ENCODE measurements at places on chromosomes 12 and 14.

DNA sequence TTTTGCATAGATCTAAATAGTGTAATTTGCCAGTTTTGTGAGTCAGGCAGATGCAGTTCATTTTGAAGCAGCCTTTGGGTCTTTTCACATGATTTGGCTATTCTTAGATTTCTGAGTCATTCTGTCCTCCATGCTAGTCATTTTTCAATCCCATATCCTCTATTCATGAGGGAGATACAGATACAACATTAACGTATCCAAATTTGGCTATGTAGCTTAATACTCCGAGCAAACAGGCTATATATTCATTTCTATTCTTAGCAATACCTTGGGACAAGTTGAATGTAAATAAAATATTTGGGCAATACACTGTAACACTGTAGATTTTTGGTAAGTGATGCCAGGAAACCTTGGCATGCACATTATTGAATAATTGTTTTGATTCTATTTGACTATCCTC is 270.7 kb upstream of the PDE3A start:
- no peak for DNase-seq

DNA sequence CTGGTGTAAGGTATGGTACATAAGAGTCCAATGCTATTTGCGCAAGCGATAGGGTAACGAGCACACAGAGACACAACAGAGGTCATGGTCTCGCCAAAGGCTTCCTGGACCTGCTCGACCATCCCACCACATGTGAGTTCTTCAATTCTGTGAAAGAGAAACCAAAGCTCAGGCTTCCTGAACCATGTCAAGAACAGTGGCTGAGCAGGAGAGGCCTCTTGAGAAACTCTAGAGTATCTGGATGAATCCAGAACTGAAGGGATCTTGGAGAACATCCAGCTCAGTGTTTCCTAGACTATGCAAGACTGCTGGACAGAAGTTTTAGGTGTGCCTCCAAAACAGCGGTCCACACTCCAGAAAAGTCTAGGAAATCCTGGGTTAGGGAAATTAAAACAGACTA is 114.5 kb downstream of the TRAFD1 start:
- DNase-seq, result no peak

DNA sequence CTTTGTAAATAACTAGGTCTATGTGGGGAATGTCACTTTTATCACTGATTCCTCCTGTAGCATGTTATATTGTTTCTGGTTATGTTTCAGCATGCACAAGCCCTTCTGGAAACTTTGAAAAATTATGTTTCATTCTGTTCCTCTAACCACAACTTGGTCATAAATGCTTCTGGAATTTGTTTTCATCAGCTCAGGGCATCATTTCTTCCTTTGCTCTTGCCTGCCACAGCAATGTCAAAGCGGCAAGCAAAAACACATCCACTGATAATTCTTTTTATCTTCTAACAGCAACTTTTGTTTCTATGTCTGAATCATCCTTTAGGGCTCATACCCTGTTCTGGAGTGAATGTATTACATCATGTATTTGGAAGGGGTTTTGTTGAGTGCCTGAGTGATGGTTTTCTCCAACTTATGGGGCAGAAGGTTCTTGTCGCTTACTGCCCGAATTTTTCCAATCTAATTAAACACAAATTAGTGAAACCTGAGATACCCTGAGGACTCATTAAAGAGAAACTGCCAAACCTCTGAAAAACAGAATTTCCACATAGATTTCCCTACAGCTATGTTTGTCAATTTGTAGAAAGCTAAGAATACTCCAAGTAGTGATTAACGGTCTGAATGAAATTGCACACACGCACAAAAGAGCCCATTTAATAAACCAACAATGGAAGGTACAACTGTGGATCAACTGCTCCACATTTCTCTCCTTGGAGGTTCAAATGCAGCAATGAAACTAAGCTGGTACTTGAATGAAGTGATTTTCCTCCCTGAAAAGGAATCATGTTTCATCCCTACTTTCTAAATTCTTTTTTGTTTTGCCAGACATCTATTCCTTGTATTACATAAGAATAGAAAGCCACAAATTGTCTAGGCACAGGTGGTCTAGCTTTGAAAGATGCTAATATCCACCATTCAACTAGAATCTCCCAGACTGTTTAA is 173.5 kb upstream of the KRR1 start:
- no peak for DNase-seq

- no peak for DNase-seq
Measured at GRCh38 chr12:67689385-67689784, 40.8 kb downstream of the DYRK2 start.

DNA sequence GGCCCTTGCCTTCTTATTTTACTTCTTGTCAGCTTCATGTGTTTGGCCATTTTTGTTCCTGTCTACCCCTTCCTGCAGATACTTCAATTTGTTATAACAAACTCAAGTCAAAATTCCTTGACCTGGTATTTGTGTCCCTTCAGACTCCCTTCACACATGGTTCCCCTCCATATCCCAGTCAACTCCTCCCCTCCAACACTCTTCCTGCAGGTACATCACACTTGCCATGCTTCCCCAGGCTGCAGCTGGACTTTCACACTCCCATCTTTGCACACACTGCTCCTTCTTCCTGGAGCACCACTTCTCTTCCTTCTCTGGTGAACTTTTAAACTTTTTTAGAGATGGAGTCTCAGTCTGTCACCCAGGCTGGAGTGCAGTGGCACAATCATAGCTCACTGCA is 18.9 kb upstream of the FIGNL2 start:
- no peak for DNase-seq

GRCh38 chr14:51327376-51327775 is 87.3 kb downstream of the TMX1 start:
- DNase-seq, result no peak

- no peak for DNase-seq
Measured at GRCh38 chr12:5578775-5579174, 146.9 kb downstream of the NTF3 start.

DNA sequence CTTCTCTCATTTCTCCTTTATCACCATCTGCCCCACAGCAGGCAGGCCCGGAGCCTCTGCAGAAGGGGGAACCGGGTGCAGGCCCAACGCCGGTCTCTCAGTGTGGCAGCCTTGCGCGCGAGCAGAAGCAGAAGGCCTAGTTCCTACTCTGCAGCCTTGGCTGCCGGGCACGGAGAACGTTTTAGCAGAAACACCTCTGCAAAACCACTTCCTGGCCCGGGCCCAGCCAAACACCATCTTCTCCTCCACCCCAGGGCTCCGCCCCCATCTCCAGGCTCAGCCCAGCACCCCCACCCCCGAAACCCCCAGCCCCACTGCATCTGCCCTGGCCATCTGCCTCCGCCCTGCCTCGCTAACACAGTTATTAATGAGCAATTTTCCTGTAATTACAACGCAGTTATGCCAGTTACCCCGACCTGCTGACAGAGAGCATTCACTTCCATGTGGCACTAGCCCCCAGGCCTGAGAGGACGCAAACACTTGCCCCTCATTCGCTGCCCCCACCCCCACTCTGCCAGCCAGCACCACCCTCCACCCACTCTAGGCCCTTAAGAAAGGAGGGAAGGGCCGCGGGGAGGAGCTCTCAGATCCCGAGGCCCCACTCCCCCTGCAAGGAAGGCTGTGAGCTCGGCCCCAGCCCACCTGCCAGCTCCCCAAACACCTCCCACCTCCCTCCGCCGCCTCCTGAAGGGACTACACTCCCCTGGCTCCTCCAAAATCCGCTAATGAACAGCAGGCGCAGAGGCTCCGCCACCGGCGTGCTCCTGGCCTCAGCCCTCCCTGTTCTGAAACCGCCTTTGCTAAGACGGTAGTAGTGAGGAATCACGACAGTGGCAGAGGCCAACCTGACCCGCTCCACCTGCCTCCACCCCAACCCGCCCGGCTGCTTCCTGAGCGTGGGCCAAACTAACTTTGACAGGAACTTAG is 44.7 kb upstream of the FBRSL1 start:
- peak; percentile 45 for DNase-seq

GRCh38 chr14:51138404-51139103 is 43.6 kb upstream of the TRIM9 start:
- no peak for DNase-seq

- no peak for DNase-seq
Measured at GRCh38 chr12:105214148-105214547, 21.8 kb downstream of the APPL2 start.

- DNase-seq, result no peak
Measured at GRCh38 chr12:32995623-32996022, 99.0 kb upstream of the PKP2 start.

- no peak for DNase-seq
Measured at GRCh38 chr14:104639885-104640548, 35.4 kb upstream of the TMEM179 start.

DNA sequence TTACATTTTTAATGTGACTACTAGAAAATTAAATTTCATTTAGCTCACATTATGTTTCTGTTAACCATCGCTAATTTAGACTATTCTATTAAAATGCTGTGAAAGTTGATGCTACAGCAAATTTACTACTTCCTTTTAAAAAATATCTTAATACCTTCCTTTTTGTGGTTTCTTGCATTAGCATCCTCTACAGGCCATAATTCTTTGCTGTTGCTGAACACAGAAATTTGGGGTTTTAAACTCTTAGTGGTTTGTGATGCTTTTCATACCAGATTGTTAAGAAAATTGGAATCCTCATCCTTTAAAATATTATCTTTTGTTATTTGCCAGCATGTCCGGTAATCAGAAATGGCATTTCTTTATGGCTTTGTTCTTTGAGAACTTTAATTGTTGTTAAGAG is 18.1 kb downstream of the WNK1 start:
- no peak for DNase-seq

DNA sequence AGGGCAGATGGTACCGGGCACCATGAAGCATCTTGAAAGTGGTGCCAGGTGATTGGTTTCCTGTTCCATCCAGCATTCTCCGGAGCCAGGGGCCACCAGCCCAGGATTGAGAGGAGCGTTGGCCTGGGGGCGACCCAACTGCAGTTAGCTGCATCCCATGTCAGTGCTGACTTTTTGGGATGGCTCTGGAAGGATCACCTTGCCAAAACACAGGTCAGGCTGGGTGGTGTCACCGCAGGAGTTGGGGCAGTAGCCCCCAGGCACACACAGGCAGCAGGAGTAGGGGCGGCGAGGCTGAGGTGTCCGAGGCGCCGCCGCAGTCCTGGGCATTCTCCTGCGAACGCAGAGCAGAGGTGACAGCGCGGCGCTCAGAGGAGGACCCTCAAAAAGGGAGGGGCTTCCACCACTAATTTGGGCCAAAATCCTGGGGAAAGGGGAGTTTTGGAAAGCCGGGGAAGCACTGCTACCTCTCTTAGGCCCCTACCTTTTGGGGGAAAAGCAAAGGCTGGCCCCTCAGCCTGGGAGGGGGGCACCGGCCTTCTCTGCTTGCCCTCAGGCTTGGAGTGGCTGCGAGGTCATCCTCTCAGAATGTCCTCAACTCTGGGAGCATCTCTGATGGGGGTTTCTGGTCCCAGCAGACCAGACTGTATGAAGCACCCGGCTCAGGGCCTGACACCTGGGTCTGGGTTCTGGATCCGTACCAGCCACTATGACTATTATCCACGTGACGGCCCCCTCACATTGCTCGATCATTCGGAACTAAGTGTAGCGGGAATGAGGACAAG is 26.7 kb upstream of the LRTM2 start:
- DNase-seq, result no peak
